ENCODE measurements at places on chromosomes 13 and 19. TPM values are rescaled to one million over a fixed set of nuclear protein-coding genes. Genes with fewer than 3 reads are reported as not detected.

ADGRE2 gene
- total RNA-seq, result 1.1 TPM

C19orf25 gene
- total RNA-seq, result 37.6 TPM

- DNase-seq, result no peak
Measured at GRCh38 chr13:76730220-76730619, 156.0 kb downstream of the KCTD12 start.

ZNF724 gene
- 5.7 TPM for total RNA-seq

DNA sequence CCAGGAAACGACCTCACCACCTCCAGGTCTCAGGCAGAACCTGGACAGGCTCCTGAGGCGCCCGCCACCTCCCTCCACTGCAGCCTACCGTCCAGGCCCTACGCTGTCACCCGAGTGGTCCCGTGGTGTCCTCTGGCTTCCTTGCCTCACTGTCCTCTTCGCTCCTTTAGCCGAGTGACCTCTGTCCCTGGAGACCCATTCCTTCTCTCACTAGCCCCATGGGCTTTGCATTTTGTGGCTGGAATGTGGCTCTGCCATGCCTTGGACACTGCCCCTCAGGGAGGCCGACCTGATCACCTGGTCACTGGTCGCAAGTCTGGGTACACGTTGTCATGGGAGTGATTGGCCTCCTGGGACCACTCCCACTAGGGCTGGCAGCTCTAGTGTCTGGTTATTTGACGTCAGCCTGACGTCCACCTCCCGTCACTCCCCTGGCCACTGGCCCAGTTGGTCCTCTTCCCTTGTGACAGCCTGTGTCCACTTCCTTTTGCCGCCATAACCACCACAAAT is 17.9 kb downstream of the SLC25A42 start:
- peak; percentile 17 for DNase-seq

NECTIN2 gene
- total RNA-seq, result 113 TPM

FPR3 gene
- total RNA-seq, result not detected

DNA sequence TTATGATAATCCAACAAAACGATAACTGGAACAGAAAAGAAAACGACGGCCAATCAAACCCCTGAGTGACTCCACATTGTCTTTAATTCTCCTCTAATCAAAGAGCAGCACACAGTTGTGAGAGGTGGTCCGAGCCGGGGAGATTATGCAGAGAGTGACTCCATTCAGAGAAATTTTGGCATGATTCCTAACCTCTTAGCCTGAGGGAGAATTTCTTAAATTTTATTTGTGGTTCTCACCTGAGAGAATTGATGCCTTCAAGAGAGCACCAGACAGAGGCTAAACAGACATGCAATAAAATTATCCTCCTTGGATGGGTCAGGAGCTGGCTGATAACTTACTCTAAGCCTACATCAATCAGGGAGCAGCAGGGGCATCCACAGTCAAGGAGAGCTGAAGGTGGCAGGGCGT is 310.0 kb upstream of the KLF12 start:
- no peak for DNase-seq

NFILZ gene
- total RNA-seq, result not detected

DNA sequence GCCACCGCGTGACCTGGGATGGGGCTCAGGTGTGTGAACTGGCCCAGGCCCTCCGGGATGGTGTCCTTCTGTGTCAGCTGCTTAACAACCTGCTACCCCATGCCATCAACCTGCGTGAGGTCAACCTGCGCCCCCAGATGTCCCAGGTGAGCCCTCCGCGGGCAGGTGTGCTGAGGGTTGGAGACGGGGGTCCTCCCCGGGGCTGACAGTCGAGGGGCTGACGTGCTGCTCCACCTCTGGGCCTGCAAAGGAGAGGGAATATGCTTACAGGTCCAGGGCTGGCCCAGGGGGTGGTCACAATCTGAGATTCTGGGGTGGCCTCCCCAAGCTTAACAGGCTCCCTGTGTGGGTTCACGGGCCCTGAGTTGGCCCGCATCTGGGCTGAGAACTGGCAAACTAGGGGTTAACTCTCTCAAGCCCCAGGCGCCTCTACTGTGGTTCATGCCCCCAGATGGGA is 386 bp downstream of the VAV1 start:
- no peak for DNase-seq

GRCh38 chr13:70310396-70311119 is 202.3 kb upstream of the KLHL1 start:
- DNase-seq, result no peak

DIS3 gene
- total RNA-seq, result 31.4 TPM

ACP5 gene
- 0.52 TPM for total RNA-seq

- peak; percentile 84 for DNase-seq
Measured at GRCh38 chr13:101455863-101456262, 3.4 kb downstream of the ITGBL1 start.

GRCh38 chr19:41535029-41535622 is 40.8 kb upstream of the CEACAM21 start:
- DNase-seq, result no peak

DNA sequence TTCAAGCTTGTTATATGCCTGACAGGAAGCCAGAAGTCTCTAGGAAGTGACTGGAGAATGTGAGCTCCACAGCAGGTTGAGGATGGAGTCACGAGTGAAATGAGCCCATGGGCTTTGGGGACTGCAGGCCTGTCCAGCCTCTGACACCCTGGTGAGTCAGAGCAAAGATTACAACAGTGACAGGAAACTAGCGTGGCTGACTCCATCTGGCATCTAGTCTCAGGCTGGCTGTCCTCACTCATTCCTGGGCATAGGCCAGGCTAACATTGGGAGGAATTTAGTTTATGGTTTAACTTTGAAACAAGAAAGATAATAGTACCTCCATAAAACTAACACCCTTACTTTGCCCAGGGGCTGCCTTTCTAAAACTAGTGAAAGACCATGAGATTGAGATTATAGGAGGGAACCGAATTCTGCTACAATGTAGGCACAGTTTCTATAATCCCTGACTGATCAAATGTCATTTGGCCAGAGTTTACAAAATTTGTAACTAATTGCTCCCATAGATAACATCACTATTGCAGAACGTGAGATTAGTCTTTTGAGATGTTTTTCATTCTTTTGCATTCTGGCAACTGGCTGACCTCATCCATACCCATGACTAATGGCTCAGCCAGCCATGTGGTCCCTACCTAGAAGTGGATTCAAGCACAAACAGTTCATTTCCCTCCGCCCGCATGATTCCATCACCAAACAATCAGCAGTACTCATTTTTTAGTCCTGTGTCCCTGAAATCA is 28.4 kb downstream of the PSG1 start:
- peak; percentile 85 for DNase-seq

CRX gene
- not detected for total RNA-seq

DNA sequence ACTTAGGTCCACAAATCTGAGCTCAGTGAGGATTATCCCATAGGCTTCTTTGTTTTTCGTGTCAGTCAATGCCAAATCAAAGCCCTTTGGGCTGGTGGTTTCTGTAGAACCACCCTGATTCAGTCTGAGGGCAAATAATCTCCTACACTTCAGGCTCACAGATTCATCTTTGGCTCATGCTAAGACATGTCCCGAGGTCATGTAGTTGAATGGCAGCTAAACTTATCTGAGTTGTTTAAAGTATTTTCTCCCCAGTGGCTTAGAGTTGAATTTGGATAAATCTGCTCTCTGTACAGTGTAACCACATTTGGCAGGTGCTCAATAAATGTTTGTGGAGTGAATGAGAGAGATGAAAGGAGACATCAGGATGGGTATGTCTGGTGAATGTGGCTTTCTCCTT is 13.1 kb upstream of the SLC25A42 start:
- peak; percentile 69 for DNase-seq

KDELR1 gene
- 121 TPM for total RNA-seq

CRB3 gene
- not detected for total RNA-seq

DNA sequence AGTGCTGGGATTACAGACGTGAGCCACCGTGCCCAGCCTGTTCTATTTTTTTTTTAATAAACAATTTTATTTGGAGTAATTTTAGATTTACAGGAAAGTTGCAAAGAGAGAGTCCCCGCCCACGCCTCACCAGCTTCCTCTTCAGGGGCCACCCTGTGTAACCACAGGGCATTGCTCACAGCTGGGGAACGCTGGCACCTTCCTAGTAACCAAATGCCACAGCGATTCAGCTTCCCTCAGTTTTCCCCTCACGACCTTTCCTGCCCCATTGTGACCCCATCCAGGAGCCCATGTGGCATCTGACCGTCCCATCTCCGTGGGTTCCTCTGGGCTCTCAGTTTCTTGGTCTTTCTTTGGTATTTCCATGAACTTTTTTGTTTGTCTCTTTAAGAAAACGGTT is 83.9 kb downstream of the GNG7 start:
- DNase-seq, result peak; percentile 81

MICOS13 gene
- 123 TPM for total RNA-seq

DNA sequence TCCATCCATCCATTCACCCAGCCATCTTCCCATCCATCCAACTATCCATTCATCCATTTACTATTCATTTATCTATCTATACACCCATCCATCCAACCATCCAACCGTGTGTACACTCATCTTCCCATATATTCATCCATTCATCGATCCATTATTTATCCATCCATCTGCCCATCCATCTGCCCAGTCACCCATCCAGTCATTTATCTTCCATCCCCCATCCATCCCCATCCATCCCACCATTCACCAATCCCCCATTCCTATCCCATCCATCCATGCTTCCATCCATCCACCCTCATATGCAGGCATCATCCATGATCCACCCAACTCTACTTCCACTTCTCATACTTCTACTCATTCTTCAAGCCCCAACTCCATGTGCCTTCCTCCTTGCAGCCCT is 14.0 kb upstream of the HOMER3 start:
- no peak for DNase-seq

CLEC17A gene
- total RNA-seq, result not detected

PGLYRP1 gene
- total RNA-seq, result not detected

DNA sequence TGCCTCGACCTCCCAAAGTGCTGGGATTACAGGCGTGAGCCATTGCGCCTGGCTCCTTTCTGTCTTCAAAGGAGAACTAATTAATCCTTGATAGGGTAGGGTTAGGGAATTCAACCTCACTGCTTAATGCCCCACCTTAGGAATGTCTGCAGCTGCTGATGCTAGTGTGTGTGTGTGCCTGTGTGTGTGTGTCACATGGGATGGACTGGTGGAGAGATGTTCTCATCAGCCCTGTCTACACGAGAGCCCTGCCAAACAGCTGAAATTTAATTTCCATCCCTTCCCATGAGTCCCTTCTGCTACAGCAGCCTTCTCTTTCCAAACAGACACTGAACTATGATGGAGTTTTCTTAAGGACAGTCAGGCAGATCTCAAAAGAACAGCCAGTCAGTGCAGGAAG is 46.5 kb upstream of the CLDN10 start:
- DNase-seq, result peak; percentile 73

GRCh38 chr19:2428756-2429711 is 1.6 kb upstream of the TIMM13 start:
- no peak for DNase-seq

GRCh38 chr19:45972081-45972946 is 1.4 kb downstream of the NOVA2 start:
- no peak for DNase-seq

GRCh38 chr13:25844559-25845434 is 207.0 kb downstream of the SHISA2 start:
- no peak for DNase-seq

GRCh38 chr19:37983153-37983552 is 76.1 kb downstream of the SIPA1L3 start:
- DNase-seq, result no peak

KLK3 gene
- not detected for total RNA-seq

ZNF626 gene
- total RNA-seq, result 45.9 TPM
